Inflammatory macrophage treated with lipopolysaccharide for 4 hours (primary cell): ENCODE measurements at places on chromosomes 11 and 22.
A peak's percentile ranks its signal among the peaks of the same experiment; 100 is the strongest.

DNA sequence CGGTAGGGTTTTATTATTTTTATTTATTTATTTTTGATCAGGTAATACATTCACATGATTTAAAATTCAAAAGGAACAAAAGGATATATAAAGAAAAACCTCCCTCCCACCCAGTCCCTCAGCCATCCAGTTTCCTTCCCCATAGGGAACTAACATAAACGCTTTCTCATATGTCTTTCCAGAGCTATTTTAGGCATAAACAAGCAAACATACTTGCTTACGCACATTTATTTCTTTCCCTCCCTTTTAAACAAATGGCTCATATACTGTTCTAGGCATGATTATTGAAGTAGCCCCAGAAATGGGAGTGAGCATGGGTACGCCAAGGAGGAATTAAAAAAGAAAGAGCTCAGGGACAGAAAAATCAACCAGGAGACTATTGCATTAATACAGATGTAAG lies 63.7 kb downstream of the LIF start:
- DNase-seq = no peak

DNA sequence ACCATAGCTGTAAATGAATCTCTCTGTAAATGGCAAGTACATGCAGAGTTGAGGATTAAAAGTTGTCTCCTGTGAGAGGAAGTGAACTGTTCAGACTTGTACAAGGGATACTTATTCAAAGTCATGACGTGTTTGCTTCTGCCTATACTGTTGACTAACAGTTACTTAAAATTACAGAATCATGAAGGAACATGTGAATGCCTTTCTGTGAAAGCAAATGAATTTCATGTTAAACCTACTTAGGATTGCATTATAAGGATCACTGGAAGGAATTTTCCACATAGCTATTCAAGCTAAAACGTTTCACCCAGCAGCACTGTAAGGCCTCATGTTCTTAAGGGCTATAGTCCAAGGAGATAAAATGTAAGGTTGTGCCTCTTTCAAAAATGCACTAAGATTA lies 93.4 kb upstream of the BIRC3 start:
- DNase-seq = peak; percentile 5

DNA sequence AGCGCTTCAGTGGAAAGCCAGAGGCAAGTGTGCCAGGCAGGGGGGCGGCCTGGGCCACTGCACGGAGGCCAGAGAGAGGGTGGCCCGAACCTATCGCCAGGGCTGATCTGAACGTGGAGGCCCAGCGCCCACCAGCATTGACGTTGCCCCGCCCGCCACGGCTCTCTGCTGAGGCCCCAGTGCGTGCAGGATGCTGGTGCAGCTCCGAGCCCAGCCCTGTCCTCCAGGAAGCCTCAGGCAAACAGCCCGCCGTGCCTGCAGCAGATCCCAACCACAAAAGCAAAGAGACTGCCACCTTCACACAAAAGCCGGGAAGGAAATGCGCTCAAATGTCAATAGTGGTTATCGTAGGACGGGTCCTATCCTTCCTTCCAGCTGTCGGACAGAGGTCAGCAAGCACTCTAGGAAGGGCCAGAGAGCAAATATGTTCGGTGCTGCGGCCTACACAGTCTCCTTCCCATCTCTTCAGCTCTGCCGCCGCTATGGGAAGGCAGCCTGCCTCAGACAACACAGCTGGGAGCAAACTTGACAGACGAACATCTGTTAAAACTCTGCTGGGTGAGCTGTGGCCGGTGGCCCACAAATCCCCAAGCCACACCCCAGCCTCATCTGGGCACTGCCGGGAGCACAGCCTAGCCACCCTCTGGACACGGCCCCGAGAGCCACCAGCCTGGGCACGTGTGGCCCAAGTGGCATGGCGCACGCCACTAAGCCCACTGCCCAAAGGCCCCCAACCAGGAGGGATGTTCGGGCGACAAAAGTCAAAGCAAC lies 146.2 kb downstream of the CRYBB2 start:
- DNase-seq = no peak

DNA sequence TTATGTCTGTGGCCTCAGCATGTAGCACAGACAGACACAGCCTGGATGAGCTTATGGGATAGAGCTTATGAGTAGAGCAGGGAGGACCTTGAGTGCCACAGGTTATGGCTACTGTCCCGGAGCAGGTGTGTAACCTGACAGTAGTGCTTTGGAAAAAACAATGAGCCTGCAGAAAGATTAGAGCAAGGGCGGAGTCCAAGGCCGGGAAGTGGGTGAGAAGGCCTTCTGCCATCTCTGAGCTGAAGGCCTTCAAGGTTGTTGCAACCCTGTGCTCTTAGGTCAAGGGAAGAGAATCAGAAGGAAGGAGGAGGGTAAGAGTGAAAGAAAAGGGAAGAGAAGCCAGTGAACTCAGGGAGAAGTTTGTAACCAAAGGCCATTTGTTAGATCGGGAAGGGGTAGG lies 3.9 kb upstream of the TAGLN start:
- DNase-seq = no peak

- peak; percentile 59 for DNase-seq
Observed at GRCh38 chr11:102780491-102780918, at the start of gene MMP10. MMP10 (minus strand) TSS chr11:102780628; CDS start chr11:102780591, 37 bp downstream.

GRCh38 chr11:100687054-100687629 lies at the start of gene ARHGAP42:
ARHGAP42 (plus strand) TSS chr11:100687288; CDS start chr11:100687679, 391 bp downstream.
- peak; percentile 22 for DNase-seq

- peak; percentile 78 for DNase-seq
Observed at GRCh38 chr11:64245797-64246620, 734 bp downstream of the PPP1R14B start.

GRCh38 chr11:87889126-87889525 lies 286.1 kb downstream of the RAB38 start:
- no peak for DNase-seq

GRCh38 chr11:18265949-18266348 lies at the start of gene SAA1:
SAA1 (plus strand) TSS chr11:18266264; CDS start chr11:18266888, 624 bp downstream.
- DNase-seq = no peak

GRCh38 chr11:111941963-111942362 lies 4.8 kb downstream of the DIXDC1 start:
- no peak for DNase-seq

DNA sequence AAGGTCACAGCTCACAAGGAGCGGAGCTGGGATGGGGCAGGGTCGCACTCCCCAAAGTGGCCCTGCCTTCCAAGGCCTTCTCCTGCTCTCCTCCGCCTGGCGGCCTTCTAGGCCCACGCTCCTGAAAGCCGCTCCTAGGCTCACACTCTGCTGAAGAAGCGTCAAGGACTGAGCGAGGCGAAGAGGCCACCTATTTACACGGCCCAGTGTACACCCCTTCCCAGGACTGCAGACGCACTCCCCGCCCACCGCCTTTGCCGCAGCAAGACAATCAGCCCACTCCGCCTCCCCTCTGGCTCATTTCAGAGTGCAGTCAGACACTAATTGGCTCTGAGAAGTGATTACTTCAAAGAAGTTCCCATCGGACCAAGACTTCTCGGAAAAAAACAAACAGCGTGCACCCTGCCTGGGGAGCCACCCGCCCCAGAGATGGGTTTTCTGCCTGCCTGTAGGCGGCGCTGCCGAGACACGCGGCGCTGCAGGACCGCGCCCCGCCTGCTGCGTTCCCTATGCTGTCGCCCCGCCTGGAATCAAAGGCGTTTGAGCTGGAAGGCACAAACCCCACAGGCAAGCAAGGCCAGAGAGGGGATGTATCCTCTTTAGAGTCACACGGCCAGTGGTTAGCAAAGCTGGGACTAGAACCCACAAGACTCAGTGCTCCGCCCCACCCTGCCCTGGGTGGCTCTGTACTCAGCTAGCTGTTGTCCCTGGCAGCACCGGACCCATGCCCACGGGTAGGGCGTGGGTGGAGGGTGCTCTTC lies 414.8 kb downstream of the BUD13 start:
- peak; percentile 8 for DNase-seq

DNA sequence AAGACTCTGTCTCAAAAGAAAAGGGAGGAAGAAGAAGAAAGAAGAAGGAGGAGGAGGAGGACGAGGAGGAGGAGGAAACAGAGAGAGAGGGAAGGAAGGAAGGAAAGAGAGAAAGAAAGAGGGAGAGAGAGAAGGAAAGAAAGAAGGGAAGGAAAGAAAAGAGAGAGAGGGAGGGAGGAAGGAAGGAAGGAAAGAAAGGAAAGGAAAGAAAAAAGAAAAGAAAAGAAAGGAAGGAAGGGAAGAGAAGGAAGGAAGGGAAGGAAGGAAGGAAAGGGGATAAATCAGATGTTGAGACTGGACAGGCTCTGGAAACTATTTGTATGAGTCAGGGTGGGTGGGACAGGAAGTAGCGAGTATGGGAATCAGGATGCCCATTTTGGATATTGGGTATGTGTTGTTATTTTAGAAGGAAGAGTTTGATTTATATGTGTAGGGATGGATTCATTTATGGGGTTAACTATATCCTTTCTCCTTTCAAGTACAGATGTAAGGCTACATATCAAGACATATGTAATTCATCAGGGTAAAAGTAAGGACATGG lies 6.0 kb upstream of the RPL3 start:
- no peak for DNase-seq

DNA sequence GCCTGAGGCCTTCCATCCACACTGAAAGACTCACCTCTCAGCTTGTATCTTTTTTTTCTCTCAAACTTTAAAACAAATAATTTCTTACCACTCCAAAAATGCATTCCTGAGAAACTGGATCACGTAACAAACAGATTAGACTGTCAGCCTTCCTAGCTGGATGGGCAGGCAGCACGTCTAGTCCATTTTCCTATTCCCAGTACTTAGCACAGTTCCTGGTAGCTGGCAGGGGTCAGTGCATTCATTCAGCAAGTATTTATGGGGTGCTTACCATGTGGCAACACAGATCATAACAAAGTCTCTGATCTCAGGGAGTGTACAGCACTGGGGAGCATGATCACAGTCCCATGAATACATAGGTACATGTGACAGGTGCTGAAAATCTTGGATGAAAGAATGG lies 89.6 kb downstream of the UBASH3B start:
- DNase-seq = no peak

- no peak for DNase-seq
Observed at GRCh38 chr22:49718396-49718795, 109.3 kb downstream of the BRD1 start.

DNA sequence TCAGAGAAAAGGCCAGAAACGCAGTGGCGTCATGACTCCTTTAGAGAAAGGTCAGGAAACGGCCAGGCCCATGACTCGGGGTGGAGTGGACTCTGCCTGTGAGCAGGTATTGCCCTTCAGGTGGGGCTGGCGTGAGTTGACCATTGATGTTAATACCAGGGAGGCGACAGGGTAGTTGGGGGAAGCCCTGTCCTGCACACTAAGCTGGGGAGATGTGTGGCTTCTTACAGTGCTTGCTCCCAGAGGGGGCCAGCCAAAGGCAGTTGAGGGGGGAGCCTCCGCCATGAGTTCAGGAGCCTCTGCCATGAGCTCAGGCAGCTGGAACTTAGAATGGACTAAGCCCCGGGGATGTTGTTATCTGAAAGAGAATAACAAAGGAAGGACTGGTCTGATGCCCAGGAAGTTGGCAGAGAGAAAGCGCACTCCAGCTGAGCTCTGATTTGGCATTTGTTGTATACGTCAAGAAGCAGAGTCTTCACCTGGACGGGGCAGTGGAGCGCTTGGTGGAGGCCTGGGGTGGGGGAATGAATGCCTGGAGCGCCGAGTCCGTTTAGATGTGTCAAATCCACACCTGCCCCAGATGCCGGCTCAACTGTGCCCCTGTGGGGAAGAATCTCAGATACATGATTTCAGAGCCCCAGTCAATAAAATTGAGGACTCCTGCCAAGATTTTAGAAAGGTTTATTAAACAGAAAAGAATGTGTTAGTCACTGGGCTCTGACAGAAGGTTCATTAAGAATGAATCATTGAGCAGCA lies 222.5 kb downstream of the TBC1D22A start:
- no peak for DNase-seq

DNA sequence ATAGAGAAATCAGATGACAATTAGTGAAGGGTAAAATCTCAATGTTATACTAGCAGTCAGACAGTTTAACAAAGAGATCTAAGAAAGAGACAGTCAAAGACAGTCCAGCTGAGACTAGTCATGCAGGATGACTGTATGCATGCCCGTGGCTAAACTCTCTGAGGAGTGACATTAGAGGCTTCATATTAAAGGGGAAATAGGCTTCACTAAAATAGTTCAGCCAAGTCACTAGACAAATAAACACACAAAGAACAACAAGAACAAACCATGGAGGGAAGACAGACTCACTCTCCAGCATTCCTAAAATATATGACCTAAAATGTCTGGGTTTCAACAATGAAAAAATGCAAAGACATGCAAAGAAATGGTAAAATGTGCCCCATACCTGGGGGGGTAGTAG lies 18.6 kb upstream of the APLNR start:
- DNase-seq = no peak

- no peak for DNase-seq
Observed at GRCh38 chr11:21480240-21480639, 712.6 kb upstream of the ANO5 start.

GRCh38 chr22:17481424-17481823 lies 81.9 kb upstream of the SLC25A18 start:
- no peak for DNase-seq

DNA sequence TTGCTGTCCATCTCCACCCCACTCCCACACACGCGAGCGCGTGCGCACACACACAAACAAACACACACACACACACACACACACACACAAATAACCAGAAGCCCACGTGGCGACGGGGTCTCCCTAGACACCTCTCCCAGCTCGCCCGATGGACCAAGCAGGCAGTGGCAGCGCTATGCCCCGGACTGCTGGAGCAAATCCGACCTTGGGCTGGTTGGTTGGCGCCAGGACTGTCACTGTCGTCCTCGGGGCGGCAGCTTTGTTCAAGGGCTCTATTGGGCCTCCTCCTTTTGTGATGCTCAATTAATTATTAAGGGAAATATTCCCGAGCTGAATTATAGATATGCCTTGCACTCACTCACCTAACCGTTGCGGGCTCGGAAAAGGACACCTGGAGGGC lies 1.7 kb upstream of the KCNA4 start:
- no peak for DNase-seq

GRCh38 chr11:67322049-67322448 lies 18.7 kb downstream of the SSH3 start:
- DNase-seq = no peak

- DNase-seq = no peak
Observed at GRCh38 chr11:118749429-118749828, 41.5 kb downstream of the DDX6 start.

DNA sequence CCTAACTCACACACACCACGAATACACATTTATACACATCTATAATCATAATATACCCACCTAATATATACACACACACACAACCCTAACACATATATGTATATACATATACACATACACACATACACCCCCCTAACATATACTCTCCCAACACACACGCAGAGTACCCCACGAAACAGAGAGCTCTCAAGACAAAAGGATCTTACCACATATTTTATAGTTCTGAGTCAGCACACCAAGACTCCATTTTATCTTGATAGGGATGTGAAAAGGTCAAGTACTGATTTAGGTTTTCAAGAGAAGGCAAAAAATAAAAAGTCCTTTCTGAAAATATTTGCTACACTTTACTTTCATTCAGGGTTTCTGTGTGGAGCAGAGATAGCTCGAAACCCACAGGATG lies 1207.2 kb downstream of the LRRC4C start:
- DNase-seq = no peak

- DNase-seq = no peak
Observed at GRCh38 chr11:1773131-1773993, 9.6 kb upstream of the CTSD start.

- no peak for DNase-seq
Observed at GRCh38 chr22:32204856-32205722, at the start of gene RFPL2. RFPL2 (minus strand) TSS chr22:32205073; CDS start chr22:32202451, 2,622 bp downstream.

GRCh38 chr11:97567801-97568200 lies 1178.0 kb downstream of the JRKL start:
- DNase-seq = no peak
